ENCODE measurements at places on chromosomes 6 and 20. TPM values are rescaled to one million over a fixed set of nuclear protein-coding genes. Genes with fewer than 3 reads are reported as not detected.

Gene SNX21
- 18.2 TPM for polyA plus RNA-seq

DNA sequence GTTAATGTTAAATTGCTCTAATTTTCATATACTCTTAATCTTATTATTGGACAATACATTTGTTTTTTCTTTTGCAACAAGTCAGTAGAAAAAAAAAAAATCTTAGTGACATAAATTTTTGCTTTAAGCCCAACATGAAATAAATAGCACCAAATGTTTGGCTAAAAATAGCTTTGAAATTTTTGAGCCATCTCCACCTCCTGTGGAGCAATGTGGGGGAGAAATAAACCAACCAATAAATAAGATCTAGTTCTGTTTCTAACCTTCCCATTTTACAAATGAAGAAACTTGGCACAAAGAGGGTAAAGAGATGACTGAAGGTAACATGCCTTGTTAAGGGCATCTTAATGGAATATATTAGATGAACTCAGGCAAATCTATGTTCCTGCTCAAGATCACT lies 91.4 kb downstream of the PRKN start:
- no peak for DNase-seq

Gene FOXA2
- polyA plus RNA-seq = not detected

GRCh38 chr20:39111359-39112177 lies 149.4 kb downstream of the DHX35 start:
- DNase-seq = no peak

Gene FRK
- polyA plus RNA-seq = 3.5 TPM

Gene BTN1A1
- 0.05 TPM for polyA plus RNA-seq

Gene AHI1
- 20.8 TPM for polyA plus RNA-seq

DNA sequence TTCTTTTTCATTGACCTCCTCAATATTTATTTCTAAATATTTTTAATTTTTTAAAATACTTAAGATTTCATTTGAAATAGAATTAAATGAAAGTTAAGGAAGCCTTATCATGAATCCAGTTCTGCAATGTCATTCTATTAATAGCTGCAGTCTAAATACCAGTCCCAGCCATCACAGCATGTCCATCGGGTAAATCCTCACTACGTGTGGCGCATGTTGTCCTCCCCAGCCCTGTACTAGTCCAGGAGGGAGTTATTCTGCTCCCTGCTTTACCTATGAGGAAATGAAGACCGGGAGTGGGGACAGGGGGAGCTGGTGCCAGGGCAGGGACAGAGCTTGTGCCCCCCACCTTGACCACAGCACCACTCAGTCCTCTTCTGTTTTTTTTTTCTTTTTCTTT lies 125.1 kb upstream of the QKI start:
- no peak for DNase-seq

DNA sequence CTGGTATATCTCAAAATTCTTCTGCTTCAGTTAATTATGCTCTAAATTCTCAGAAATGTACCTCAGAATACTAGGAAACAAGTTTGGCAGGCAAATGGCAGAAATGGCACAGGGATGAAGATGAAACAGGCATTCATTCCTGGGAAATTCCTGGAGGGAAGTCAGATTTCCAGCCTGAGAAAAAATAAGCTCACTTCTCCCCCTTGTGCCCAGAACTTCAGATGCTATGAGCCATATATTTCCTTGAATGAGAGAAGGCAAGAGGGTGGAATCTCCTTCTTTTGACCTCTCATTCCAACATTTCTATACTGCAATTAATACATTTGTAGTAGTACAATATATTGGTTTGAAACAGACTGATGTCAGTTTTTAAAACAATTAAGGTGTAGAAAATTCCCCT lies 22.8 kb downstream of the RGS17 start:
- no peak for DNase-seq

GRCh38 chr6:27295301-27296079 lies 16.6 kb downstream of the POM121L2 start:
- no peak for DNase-seq

GRCh38 chr6:140592877-140593276 lies 1218.4 kb upstream of the CITED2 start:
- no peak for DNase-seq

DNA sequence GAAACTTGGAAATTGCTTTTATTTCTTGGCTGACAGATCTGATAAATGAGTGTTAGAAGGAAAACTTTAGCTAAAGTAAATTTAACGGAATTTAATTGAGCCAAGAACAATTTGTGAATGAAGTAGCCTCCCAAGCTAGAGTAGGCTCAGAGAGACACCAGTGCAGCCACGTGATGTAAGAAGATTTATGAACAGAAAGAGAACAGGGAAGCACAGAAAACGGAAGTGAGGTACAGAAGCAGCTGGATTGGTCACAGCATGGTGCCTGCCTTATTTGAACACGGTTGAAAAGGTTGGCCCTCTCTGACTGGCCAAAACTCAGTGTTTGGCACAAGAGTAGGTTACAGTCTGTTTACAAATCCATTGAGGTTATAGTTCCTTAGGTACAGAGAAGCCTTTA lies 29.5 kb upstream of the IFNGR1 start:
- no peak for DNase-seq

DNA sequence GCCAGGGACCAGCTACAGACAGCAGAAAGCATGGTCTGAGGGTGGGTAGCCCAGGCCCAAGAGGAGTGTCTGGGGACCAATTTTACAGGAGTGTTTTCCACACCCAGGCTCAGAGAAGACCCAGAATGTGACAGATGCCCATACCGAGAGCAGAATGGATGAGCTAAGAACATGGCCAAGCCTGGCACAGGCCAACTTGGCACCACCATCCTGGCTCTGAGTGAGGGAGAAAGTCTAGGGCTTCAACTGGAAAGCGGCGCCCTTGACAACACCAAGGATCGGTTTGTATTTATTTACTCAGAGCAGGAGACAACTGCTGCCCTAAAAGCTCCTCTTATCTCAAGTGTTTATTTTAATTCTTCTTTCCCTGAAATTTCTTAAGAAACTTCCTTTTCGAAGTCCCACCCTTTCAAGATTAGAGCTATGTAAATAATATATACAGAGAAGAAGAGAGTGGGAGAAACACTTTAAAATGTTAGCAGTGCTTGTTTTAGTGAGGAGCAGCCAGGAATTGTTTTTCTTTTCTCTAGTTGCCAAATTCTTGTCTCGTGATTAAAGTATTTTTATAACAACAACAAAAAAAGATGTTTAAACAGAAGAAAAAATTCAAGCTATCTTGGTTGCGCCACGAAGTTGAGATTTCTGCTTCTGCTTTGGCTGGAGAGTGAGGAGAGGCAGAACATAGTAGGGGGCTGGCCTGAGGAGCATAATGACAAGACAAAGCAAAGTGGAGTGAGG lies 16.2 kb downstream of the TNXB start:
- peak; percentile 79 for DNase-seq
